ENCODE measurements at places on chromosomes 6 and 20.

GRCh38 chr6:109360791-109361190 is 21.5 kb downstream of the CD164 start:
- no peak for DNase-seq

DNA sequence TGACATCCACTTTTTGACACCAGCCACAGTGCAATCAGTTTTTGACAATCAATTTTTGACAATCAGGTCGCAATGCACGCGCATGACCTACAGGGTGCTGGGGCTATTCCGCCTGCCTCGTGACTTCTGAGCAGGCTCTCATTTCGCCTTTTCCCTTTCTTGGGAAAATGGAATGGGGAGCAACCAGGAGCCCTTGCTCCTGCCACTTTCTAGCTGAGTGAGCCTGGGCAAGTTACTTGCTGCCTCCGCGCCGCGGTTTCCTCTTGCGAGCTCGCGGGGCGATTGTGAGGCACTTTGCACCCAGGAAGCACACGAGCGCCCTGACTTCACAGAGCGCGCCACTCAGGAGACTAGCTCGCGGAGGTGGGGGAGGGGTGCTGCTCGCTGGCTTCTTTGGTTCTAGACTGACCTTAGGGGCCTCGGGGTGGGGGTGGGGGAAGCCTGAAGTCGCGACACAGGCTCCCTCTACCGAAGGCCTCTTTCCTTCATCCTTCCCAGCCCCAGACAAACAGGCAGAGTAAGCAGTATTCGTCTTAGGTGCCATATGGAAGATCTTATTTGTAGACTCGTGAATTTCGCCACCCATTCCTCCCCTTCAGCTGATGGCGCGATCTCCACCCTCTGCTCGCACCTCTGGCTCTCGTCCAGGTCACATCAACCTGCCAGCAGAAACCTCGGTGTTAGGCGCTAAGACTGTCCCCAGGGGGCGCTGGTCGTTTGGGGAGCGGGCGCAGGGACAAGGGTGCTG is 4.6 kb downstream of the TP53TG5 start:
- DNase-seq: peak; percentile 76

GRCh38 chr20:49675368-49676151 is 38.1 kb downstream of the B4GALT5 start:
- no peak for DNase-seq

- DNase-seq: no peak
Measured at GRCh38 chr20:3843490-3843889, 3.1 kb upstream of the MAVS start.

GRCh38 chr6:3871515-3871914 is 22.3 kb downstream of the FAM50B start:
- no peak for DNase-seq

DNA sequence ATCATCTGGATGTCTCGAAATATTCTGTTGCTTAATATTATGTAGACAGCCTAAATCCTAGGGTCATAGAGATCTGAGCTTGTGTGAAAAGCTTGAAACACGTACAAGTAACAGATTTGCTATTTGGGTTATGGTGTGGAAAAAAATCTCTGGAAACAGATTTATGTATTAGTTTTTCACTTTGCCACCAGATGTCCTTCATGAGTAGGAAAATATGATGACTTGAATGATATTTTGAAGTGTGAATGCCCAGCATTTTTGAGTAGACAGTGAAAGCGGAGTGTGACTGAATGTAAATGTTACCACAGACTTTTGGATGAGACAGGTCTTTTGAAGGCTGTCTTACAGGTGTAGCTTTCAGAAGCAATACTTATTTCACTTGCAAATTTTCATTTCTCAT is 4.2 kb upstream of the BMP6 start:
- peak; percentile 62 for DNase-seq

GRCh38 chr6:27547157-27548075 is 74.5 kb upstream of the ZNF184 start:
- peak; percentile 44 for DNase-seq

DNA sequence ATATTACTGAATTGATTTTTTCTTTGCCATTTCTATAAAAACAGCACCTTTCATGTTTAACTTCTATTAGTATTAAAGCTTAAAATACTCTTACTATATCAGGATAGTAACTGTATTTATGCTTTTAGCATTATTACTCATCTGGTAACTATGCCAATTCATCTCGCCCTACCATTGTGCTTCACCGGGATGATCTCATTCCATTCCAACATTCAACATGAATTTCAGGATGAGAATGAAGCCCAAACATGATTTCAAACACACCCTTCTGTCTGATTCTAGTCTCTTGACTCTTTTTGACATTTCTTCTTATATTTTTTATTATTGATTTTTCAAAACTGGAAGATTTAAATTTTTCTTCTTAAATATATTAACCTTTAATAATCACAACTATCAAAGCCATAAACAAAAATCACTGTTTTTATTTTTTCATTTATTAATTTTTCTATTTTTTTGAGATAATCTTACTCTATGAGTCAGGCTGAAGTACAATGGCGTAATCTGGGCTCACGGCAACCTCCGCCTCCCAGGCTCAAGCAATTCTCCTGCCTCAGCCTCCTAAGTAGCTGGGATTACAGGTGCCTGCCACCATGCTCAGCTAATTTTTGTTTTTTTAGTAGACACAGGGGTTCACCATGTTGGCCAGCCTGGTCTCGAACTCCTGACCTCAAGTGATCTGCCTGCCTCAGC is 46.7 kb downstream of the GJA1 start:
- DNase-seq: no peak

DNA sequence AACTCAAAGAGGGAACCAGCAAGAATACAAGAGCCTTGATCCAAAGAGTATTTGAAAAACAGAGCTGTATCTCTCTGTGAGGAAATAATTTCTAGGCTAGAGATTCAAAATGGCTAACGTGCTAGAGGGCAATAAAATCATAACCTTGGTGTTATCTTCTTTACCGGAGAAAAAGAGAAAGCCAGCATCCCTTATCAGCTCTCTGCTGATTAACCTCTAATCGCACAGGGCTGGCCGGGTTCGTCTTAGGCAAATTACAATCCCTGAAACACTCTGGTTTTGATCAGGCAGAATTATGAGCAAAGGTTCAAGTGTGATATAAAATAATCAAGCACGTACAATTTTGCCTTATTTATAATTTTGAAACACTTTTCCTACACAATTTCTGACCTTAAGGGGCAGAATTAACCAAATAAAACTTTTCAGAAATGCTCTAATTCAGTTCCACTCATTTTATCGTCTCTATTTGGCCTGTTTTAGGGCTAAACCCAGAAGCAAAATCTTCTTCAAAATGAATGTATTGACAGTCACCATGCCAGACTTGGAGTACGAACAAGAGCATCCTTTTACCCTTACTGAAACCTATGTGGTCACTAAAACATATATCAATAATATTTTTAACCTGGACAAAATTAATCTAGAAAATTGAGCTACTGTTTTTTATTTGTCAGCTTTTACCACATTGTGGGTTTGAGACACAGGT is 13.7 kb downstream of the PSMB9 start:
- DNase-seq: no peak
